ENCODE measurements at places on chromosomes 4 and X. TPM values are rescaled to one million over a fixed set of nuclear protein-coding genes. Genes with fewer than 3 reads are reported as not detected.

The GRIA3 gene
- polyA plus RNA-seq, result 27.7 TPM

The USP51 gene
- 0.49 TPM for polyA plus RNA-seq

The USP11 gene
- 39.9 TPM for polyA plus RNA-seq

The CYTL1 gene
- not detected for polyA plus RNA-seq

The ATP1B4 gene
- not detected for polyA plus RNA-seq

The MAOB gene
- not detected for polyA plus RNA-seq

The STPG2 gene
- not detected for polyA plus RNA-seq

The USP9X gene
- 18.9 TPM for polyA plus RNA-seq

The UCP1 gene
- polyA plus RNA-seq, result not detected

- DNase-seq, result no peak
Observed at GRCh38 chr4:112979881-112980421, 69.5 kb upstream of the ANK2 start.

DNA sequence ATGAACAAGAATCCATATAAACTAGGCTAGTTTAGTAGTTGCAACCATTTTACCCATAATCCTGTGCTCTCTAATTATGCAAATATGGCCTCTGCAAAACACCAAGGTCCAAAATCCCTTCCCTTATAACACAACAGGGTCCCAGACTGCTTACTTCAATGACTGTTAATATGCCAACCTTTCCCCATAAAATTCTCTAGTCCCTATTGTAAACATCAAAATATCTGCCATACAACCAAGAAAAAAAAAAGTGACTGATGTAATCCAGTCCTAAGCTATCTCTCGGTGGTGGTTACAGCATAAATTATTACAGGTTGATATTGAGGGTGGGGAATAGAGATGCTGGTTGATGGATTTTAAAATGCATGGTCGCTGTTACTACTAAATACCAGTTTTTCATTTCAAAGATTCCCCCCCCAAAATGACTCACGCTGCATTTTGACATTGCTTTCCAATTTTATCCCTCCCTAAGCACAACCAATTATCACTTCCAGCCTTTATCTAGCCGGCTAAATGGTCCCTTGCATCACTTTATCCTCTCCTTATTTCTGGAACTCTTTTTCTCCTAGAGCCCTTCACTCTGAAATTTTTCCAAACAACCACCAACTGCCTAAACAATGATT is 44.8 kb downstream of the TSPAN5 start:
- no peak for DNase-seq

GRCh38 chr4:144557404-144557803 is 88.6 kb upstream of the HHIP start:
- DNase-seq, result no peak

GRCh38 chr4:56739066-56739777 is 58.1 kb upstream of the HOPX start:
- no peak for DNase-seq

DNA sequence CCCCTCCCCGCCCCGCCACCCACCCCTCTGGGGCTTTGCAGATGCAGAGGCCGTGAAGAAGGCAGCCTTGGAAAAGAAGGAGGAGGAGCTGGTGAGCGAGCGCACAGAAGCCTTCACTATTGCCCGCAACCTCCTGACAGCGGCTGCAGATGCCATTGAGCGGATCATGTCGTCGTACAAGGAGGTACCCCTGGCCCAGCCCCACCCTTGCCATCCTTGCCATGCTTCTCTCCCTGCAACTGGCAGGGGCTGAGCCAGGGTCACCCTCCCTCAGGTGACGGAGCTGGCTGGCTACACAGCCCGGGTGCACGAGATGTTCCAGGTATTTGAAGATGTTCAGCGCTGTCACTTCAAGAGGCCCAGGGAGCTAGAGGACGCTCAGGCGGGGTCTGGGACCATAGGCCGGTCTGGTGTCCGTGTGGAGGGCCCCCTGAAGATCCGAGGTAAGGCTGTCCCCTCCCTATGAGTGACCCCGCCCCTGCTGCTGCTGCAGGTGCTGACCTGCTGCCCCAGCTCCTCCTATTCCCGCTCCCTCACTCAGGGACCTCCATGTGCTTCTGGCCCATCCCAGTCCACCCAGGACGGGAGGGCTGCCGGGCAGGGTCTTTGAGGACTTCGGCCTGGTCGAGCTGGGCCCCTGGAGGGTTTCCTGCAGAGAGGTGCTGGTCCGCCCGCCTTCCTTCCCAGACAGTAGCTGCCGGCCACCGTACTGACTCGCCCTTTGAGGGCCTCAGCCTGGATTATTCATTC is 11.6 kb downstream of the ABCD1 start:
- DNase-seq, result no peak

DNA sequence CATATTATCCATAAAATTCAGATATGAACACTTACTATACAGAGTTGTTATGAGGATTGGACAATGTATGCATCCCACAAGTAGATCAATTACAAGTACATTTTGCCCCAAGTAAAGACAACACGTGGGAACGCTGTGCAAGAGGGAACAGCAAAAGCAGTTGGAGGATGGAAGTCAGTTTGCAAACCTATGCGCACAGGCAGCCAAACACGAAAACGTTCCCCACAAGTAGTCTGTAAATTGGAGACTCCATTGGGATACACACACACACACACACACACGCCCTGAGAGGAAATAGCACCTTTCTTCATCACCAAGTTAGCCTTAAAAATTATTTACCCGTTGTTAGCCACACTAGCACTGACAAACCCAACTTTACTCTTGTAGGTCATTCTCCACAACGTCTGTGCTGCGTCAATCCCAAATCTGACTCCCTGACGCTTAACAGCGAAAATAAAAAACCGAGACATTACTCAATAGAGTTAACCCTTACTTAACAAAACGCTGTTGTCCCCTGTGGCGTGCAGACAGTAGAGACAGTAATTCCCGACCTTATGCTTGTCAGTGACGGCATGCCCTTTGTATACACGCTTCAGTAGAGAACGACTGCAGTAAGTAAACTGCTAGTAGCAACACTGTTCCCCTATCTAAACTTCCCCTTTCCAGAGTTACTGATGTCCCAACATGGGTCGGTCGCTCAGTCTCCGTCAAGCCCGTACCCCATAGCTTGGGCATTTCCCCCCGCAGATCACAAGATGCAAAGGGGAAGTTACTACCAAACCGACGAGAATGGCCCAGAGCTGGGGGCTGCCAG is 730 bp downstream of the MANBA start:
- DNase-seq, result no peak

DNA sequence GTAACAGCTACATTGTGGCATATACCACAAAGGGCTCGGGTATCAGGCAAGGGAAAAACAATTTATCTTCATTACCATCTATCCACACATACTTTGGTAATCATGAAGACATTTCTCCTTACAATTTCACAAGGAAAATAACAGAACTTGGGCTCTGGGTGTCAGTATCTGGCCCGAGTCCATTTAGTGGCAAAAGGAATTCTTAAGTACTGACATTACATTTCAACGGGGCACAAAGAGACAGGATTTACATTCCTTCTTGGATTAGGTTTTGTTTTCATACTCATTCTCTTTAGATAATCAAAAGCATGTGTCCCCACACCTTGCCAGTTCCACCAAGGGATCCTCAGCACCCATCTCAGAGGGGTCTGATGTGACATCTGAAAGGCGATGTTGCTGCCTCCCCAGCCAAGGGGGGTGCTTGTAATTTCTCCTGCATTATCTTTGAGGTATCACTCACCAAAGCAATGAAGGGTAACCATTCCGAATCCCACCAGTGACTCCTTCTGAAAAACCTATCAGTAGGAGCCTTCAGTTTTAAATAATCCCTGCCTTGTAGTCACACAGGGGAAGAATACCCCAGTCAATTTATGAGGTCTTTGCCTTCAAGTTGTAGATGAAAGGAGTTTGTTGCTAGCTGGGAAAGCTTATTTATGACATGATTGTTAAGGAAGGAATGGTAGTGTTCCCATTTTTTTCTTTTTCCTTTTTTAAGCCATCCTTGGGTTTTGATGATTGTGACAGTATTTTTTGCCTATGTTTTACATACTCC is 118.6 kb downstream of the PALLD start:
- DNase-seq, result no peak

GRCh38 chrX:119015407-119016237 is 41.2 kb downstream of the LONRF3 start:
- DNase-seq, result peak; percentile 61

- DNase-seq, result no peak
Observed at GRCh38 chr4:16160457-16160856, 65.8 kb downstream of the TAPT1 start.

GRCh38 chr4:126937342-126937741 is 695.4 kb upstream of the INTU start:
- no peak for DNase-seq

GRCh38 chrX:11105080-11105479 is 6.1 kb upstream of the HCCS start:
- no peak for DNase-seq

DNA sequence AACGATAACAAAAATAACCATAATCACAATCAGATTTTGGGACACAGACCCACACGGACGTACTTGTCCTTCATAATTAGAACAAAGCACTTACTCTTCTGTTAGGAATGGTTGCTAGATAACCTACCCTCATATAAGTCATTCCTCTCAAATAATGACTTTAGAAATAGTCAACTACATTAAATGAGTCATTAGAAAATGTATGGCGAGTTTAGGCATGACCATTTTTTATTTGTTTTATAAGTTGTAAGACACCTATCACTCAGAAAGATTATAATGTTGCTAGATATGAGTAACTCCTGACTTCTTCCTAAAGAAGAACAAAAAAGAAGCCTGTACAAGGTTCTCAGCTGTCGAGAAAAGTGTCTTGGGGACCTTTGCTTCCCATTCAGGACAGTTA is 1637.5 kb upstream of the PCDH7 start:
- no peak for DNase-seq

DNA sequence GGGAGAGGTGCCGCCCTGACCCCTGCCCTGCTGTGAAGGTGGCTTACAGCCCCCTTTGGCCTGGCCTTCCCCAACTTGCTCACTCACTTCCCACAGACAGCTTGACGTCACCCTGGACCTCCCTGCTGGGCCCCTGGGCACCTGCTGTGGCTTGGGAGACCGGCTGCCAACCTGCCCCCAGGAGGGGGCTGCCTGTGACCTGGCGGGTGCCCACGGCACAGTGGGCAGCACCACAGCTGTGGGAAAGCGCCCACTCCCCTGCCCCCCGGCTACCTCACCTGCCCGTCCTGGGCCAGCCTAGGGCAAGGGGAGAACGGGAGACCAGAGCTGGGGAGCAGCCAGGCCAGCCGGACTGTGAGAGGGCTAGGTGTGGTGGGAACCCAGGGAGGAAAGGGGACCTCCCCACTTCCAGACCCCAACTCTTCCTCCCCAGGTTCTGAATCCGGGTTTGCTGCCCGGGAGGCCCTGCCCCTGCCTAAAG is 2.4 kb upstream of the ZFP92 start:
- DNase-seq, result no peak

DNA sequence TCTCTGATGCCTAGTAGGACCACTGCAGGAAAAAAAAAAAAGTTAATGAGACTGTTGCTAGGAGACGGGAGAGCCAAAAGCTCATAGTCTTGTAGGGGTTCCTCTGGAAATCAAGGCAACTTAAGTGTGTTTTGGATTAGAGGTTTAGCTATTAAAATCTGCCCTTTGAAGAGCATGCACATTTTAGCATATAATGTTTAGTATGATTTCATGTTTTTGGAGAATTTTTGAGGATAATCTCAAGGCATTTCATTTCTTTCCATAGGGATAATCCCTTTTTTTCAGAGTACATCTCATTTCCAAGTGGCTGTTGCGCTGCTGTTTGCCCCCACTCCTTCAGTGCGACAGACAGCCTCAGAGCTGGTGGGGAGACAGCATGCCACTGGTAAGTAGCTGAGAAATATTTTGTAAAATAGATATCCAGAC is at the start of gene LINC00632:
Gene LINC00632 (plus strand): TSS at position 339 of the 426 bp plus-strand sequence.
- no peak for DNase-seq

DNA sequence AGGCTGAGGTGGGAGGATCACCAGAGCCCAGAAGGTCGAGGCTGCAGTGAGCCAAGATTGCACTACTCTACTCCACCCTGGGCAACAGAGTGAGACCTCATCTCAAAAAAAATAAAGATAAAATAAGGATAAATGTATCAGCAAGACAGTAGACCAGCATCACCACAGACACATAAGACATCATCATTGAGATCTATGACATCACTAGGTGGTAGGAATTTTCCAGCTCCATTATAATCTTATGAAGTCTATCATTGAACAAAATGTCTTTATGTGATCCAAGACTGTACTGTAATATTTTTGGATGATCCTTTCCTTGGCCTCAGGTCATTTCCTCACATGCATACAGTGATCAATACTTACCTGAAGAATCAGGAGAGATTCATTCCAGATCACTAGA is 8.3 kb upstream of the FAM200B start:
- DNase-seq, result no peak

DNA sequence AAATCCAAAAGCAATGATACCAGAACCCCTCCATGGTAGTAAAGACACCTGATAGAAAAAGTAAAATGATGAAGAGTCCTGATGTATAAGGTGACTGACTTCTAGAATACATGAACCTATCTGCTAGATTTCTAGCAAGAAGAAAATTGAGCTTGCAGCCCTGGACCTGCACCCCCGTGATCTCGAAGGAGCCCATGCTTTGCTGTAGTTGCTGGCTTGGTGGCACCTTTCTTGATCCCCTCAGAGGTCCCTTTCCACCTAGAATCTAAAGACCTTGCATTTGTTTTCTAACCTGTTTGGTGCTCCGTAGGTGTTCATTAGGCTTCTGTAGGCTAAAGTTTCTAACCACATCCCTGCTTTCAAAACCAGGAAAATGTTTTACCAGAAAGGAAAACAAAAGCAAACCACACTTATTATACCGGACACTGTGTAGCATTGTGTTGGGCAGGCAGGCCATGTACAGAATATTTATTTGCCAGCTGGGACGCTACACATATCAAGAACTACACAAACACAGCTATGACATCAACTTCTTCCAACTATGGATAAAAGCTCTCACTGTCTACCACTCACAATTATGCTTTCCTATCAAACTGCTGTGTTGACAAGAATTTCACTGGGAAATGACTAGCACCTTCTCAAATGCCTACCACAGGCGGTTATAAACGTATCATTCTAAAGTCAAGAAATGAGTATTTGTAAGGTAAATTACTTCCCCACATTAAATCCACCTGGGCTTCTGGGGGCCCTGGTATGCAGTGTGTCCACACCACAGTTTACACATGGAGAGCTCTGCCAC is 316.2 kb downstream of the UNC5C start:
- DNase-seq, result no peak

DNA sequence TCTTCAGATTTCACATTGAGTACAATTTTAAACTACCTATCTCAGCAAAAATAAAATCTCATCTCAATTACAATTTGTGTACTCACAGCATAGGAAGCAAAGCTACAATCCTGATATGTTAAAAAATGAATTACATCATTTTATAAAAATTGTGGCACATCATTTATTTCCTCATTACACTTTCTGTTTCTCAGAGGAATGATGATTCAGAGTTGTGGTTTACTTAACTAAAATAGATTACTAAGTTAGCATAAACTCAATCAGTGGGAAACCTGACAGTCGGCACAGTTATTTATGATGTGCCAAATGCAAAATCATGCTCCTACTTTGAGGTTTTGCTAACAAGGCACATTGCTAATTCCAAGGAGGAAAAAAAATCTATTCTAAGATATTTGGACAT is 325.0 kb downstream of the FBXO8 start:
- DNase-seq, result no peak
